ENCODE measurements at places on chromosomes 5 and 9. TPM values are rescaled to one million over a fixed set of nuclear protein-coding genes. Genes with fewer than 3 reads are reported as not detected.

ZDHHC11B gene
- 7.3 TPM for total RNA-seq

RORB gene
- 21.3 TPM for total RNA-seq

PDLIM7 gene
- total RNA-seq = 10.4 TPM

OCLN gene
- total RNA-seq = 7.6 TPM

BAAT gene
- total RNA-seq = not detected

WDR31 gene
- 2.4 TPM for total RNA-seq

FBN2 gene
- total RNA-seq = 20.1 TPM

AGTPBP1 gene
- 144 TPM for total RNA-seq

LCN2 gene
- total RNA-seq = not detected

ADCY2 gene
- total RNA-seq = 21.7 TPM

PKD2L2 gene
- total RNA-seq = not detected

GFI1B gene
- 0.09 TPM for total RNA-seq

PPP1R26 gene
- 20.1 TPM for total RNA-seq

TLR4 gene
- 8.4 TPM for total RNA-seq

MYMK gene
- total RNA-seq = not detected

GPR151 gene
- total RNA-seq = 0.18 TPM

SLC6A19 gene
- 0.09 TPM for total RNA-seq

PCDHB2 gene
- 16.0 TPM for total RNA-seq

CTNNAL1 gene
- 15.1 TPM for total RNA-seq
